ENCODE measurements at places on chromosomes 7 and 10. TPM values are rescaled to one million over a fixed set of nuclear protein-coding genes. Genes with fewer than 3 reads are reported as not detected.

Gene CYP2E1
- 0.23 TPM for total RNA-seq

Gene MYO1G
- 0.17 TPM for total RNA-seq

- DNase-seq: peak; percentile 76
Measured at GRCh38 chr10:119412244-119413092, 130.1 kb downstream of the RGS10 start.

- no peak for DNase-seq
Measured at GRCh38 chr7:99111591-99111990, 32.3 kb downstream of the SMURF1 start.
